ENCODE measurements at places on chromosomes 1 and 21.

DNA sequence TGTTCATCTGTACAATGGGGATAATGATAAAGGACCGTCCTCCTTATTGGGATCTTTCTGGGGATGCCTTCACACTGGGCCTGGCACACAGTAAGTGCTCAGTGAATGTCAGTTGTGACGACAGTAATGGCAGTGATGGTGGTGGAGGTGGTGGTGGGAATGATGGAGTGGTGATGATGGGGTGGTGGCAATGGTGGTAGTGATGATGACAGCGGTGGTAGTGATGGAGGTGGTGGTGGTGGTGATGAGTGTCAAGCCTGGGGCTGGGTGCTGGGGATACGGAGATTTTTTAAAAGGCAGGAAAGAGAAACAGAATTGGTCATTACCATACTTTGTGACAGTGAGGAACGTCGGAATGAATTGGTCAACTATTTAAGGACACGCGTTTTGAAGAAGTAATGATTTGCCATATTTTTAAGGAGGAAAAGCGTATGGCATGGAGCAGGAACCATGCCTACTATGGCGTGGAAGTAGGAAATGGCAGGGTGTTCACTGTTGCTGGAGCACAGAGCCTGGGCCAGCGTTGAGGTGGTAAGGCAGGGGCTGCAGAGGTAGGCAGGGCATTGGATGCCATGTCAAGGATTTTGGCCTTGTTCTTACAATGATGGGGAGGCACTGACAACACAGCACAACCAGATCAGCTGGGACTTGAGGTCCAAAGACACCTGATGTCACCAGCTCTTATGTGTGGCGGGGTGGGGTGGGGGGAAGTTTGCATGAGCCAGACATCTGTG lies 128.7 kb downstream of the ACTL8 start:
- DNase-seq = no peak

GRCh38 chr1:76230842-76231281 lies 156.3 kb downstream of the ST6GALNAC3 start:
- no peak for DNase-seq

DNA sequence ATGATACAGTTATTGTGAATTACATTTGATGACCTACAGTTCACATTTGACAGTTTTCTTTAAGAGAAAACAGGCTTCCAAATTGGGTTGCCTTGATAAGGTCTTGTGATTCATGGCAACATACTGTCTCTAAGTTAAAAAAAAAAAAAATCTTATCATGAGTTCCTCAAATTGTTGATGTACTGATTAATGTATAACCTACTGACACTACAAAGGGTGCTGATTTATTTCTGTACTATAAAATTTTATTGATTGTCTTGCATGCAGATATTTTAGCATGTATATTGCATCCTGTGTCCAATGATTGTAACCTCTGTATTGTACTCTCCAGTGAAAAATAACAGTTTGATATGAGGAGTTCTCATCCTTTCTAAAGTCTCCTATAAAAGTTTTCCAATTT lies 197.3 kb upstream of the IVNS1ABP start:
- no peak for DNase-seq

- no peak for DNase-seq
These were observed 5.1 kb upstream of the SSR2 start for GRCh38 chr1:156025876-156026275.

DNA sequence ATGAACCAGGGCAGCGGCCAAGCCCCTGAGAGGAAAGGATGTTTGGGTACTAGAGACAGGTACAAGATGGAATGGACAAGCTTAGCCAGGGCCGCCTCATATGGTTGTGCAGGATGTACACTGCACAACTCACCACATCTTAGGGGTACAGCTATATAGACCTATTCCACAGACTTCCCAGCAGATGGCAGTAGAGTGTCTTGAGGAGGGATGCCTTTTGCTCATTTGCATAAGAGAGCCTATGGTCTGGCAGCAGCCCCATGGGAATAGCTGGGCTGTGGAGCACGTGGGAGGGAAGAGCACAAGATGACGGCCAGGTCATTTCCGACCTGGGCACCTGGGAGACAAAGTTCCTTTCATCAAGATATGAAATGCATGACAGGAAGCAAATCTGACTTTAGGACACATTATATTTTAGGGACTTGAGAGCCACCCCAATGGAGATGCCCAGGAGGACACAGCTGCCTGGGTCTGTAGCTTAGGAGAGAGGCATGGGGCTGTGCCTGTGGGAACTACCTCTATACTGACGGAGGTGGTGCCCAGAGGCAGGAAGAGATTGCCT lies 215.5 kb downstream of the KCNJ6 start:
- no peak for DNase-seq

- DNase-seq = no peak
These were observed 24.0 kb upstream of the C1orf21 start for GRCh38 chr1:184362876-184363275.

DNA sequence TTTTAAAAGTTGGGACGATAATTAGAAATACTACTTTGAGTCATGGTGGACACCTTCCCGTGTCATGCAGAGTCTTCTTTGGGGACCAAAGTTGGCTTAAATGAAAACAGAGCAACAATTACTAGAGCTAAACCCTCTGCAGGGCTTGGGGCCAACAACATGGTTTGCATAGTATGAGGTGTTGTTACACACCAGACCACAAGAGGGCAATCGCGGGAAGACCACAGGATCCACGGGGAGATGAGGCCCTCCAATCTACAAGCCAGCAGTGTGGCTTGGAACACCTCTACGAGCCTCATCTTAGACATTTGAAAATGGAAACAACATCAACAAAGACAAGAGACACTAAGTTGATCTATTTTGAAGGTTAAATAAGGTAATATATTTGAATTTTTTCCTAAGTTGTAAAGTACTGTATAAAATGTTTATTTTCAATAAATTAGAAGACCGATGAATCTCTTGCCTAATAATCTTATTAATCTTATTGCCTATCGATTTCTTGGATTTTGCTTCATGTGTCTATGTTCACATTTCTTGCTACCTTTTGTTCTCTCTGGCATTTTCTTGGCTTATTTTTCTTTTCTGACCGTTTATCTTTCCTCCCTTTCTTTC lies 8.2 kb upstream of the SMCP start:
- peak; percentile 51 for DNase-seq

DNA sequence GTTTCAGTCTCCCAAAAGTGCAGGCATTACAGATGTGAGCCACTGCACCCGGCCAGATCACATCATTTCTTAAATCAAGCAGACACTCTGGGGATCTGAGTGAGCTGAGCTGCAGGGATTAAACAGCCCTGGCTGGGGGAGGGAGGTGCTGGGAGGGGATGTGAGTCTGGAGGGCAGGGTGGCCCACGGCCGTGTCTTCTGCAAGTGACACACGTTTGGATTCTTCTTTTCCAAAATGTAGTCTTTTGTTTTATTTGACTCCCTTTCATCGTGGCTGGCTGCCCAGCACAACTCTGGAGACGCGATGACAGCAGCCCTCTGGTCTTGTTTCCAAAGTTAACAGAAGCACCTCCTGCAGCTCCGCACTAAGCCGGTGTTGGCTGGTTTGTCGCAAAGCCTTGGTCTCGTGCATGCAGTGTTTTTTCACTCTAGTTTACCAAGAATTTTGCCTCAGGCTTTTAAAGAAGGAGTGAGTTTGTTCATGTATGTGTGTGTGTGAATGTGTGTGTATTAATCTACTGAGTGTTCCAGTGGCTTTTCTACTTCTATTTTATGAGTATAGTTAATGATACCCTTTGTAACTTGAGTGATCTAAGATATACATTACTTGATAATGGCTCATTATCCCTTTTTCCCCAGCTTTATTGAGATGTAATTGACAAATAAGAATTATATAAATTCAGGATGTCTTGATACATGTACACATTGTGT lies 2.8 kb upstream of the KRTAP10-5 start:
- DNase-seq = no peak

- DNase-seq = no peak
These were observed 53.3 kb downstream of the TAS1R2 start for GRCh38 chr1:18805925-18806849.

DNA sequence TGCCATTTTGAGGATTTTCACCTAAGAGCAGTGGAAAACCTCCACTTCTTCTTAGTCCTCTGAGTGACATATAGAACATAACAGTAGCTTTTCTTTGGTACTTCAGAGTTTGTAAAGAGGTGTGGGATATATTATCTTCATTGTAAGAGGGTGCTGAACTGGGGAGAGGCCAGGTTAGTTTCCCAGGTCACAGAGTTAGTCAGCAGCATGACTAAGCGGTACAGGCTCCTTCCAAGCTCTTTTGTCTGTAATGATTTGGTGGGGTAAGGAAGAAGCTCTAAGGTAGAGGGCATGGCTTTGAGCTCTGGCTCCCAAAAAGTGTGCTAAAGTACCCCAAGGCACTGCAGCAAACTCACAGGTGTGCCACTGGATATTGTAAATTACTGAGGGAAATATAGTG lies 325.0 kb upstream of the PLXNA2 start:
- no peak for DNase-seq

DNA sequence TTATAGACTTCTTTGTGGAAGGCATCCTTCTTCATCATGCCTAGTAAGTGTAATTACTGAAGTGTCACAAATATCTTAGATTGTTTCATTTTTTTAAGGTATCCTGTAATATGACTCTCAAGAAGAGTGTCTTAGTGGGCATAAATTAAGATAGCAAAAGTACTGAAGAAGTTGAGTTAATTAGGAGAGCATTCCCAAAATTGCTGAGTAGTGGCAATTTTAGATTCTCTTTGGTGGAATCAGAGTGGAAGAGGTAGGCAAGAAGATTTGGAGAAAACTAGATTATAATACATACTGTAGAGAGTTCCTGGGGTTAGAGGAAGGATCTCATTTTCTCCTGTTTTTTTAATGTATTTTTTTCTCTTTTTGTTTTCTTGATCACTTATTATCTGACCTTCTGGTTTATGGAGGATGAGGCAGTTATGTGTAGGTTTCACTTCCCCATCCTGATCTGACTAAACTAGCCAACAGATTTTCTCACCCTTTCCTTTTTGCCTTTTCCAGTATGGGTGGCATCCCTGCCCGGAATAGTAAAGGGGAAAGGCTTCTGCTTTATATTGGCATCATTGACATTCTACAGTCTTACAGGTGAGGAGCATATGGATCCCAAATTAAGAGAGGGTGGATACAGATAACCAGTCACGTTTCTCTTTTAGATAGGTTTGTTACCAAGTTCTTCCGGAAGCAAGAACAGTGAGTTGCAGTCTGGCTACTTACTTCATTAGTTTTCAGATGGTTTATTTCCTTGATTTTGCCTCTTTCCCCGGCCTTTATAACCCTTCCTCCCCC lies 16.7 kb upstream of the PSMD4 start:
- no peak for DNase-seq

GRCh38 chr1:160522622-160523345 lies at the start of gene SLAMF6:
SLAMF6 (minus strand) TSS chr1:160523255; CDS start chr1:160523192, 63 bp downstream.
- peak; percentile 33 for DNase-seq

DNA sequence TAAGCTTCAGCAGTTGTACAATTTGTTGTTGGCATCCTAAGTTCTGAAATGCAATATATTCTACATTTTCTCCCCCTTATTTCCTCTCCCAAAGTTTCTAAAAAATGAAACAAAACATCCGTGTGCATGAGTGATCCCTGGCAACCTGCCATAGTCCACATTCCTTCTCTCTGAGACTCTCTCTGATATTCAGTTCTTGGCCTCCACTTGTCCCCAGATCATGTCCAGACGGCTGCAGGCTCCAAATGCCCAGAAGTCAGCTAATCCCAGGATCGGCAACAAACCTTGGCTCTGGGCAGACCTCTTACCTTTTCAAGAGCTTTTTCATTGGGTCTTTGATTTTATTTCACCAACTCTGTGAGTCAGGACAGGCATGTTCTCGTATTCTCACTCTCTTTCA lies 187.8 kb downstream of the ETS2 start:
- no peak for DNase-seq

DNA sequence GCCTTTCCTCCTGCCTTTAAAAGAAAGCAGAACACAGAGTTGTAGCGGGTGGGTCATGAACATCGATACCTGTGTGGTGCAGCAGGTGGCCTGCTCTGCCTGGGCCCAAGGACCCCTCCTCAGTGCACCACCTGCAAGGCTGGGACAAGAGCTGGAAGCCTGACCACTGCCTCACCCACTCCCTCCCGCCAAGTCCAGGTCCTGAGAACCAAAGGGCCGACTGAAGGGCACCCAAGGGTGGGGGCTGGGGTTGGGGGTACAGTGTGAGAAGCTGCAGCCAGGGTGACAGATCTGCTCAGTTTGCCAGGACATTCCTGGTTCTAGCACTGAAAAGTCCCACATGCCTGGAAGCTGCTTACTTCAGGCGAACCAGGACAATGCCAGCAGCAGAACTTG lies 36.1 kb downstream of the NTPCR start:
- no peak for DNase-seq

- no peak for DNase-seq
These were observed 38.3 kb downstream of the ECE1 start for GRCh38 chr1:21251773-21252471.

DNA sequence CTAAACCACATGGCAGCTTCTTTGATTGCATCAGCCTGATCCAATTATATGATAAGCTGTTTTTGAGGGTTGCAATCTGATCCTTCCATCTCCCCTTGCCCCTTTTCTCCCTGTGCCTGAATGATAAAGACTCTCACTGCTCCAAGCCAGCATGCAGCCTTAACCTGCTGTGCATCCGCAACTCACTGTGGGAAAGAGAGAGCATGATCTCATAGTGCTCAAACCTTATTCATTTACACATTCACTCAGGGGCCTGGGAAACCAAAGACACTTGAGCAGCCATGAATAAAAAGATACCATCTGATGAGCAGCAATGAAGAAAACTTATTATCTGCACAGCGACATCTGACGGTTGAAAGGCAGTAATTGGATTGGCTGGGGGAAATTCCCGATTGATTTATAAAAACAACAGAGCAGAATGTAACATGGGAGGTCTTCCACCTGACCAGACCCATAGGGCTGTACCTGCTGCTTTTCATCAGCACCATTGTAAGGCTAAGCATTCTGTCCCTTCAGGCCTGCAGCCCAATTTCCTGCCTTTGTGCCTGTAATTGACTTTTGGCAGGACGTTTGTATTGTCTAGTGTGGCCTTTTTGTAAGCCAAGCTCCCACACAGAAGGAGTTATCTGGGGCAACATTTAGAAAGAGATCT lies 62.5 kb downstream of the KIAA0040 start:
- no peak for DNase-seq

DNA sequence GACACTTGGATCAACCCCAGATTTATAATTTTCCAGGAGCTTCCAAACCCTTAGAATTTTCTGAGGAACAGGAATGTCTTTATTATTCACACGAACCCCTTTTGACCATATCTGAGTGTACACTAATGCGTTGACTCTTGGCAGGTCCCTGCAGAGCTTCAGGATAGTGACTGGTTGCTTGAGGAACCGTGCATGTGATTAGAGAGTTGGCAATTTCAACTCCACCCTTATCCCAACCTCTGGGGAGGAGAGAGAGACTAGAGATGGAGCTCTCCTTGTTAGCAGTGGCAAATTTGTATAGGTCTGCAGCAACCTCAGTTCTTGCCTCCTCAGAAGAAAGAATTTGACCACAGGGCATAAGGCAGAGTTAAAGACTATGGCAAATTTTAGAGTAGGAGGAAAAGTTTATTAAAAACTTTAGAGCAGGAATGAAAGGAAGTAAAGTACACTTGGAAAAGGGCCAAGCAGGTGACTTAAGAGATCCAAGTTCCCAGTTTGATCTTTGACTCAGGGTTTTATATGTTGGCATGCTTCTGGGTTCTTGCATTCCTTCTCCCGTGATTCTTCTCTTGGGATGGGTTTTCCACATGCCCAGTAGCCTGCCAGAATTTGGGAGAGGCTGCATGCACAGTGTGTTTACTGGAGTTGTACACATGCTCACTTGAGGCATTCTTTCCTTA lies 93.8 kb upstream of the ETV3 start:
- DNase-seq = no peak

GRCh38 chr1:116986421-116987255 lies 14.9 kb upstream of the CD101 start:
- DNase-seq = no peak
